ENCODE measurements at places on chromosomes 1 and 21.
A peak's percentile ranks its signal among the peaks of the same experiment; 100 is the strongest.

DNA sequence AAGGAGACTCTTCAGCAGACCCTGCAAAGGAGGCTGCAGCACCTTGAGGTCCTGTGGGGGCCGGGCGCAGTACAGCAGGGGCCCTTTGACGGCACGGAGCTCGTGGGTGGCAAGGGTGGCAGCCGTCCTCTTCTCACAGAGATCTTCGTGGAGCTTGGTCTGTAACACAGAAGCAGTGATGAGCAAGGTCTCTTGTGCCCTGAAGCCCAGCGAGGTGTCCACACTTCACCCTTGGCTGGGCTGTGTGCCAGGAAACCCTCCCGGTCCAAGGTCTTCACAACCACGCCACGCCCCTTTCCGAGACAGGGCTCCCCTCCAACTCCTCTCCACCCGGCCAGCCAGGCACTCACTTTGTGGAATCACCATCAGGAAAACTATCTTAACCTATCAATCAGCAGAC, 11.3 kb downstream of the LRRC47 start:
- no peak for DNase-seq

GRCh38 chr1:192311281-192311680, 5.5 kb upstream of the RGS21 start:
- no peak for DNase-seq

DNA sequence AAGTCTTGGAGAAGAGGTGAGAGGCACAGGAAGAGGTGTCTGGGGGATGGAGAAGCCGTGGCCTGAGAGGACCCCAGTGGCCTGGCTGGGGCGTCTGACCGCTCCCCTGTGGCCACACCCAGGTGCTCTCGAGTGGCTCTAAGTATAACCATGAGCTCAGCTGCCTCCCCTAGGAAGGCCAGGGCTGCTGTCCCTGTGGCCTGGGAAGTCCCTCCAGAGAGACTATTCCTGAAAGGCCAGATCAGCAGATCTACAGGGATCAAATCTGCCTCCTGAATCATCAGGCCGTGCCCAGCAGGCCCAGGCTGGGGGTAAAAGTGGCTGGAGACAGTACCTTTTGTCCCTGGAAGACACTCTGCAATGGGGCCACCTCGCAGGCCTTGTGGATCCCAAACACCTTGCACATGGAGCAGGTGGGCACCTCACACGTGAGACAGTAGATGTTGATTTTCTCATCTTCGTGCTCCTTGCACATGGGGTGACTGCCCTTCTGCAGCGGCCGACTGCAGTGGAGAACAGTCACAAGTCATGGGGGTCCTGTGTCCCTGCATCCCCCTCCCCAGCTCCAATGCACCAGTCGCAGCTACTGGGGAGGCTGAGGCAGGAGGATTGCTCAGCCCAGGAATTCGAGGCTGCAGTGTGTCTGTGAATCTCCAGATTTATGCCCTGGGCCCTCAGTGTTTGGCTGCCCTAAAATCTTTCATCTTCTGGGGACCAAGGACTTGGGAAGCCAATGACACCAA, 6.4 kb downstream of the TRIM63 start:
- no peak for DNase-seq

- DNase-seq: no peak
Measured at GRCh38 chr1:47950471-47950870, 46.7 kb downstream of the TRABD2B start.

DNA sequence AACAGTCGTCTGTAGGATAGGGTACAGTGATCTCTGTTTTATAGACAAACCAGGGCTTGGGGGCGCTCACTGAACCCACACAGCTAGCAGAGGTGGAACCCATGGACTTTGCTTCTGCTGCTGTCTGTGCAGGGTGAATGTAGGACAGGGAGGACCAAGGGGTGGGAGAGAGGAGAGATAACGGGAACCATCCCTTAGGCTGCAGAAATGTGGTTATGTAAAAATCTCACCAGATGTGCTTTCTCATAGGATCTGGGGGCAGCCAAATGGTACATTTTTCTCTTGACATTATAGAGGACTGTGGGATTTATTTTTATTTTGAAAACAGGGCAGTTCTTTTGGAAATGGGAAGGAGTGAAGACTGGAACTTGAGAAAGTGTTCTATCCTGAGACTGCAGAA, 8.7 kb downstream of the NFASC start:
- DNase-seq: no peak

- DNase-seq: peak; percentile 9
Measured at GRCh38 chr1:6246497-6247467, 2.8 kb downstream of the HES3 start.

GRCh38 chr1:89608319-89608983, 24.5 kb upstream of the LRRC8C start:
- DNase-seq: no peak

DNA sequence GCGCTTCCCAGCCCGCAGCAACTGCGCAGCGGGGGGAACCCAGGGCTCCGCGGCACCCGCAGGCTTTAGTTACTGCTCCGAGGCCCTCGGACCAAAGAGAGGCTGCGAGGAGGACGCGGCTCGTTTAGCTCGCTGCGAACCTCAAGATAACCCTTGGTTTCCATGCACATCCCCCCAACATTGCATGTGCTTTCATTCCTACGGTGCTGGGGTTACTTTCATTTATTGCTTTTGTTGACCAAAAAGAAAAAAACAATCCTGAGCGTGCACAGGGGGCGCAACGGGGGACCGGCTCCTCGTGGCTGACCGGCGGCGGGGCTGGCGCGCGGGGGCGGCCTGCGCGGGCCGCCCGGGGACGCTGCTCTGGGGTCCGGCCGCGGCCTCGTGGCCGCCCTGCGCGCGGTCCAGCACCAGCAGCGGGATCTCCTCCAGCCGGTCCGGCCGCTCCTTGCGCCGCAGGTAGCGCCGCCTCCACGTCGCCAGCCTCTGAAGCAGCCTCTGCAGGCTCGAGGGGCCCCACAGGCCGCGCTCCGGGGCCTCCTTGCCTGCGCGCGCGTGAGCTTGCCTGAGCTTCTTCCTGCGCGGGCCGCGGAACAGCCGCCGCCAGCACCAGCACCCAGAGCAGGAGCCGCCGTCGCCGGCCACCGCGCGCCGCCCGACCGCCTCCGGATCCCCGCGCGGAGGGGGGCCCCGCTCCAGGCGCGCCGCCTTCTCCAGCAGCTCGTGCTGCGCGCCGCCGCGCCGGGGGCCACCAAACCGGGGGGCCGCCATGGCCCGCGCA, 77.4 kb downstream of the DESI2 start:
- DNase-seq: no peak

DNA sequence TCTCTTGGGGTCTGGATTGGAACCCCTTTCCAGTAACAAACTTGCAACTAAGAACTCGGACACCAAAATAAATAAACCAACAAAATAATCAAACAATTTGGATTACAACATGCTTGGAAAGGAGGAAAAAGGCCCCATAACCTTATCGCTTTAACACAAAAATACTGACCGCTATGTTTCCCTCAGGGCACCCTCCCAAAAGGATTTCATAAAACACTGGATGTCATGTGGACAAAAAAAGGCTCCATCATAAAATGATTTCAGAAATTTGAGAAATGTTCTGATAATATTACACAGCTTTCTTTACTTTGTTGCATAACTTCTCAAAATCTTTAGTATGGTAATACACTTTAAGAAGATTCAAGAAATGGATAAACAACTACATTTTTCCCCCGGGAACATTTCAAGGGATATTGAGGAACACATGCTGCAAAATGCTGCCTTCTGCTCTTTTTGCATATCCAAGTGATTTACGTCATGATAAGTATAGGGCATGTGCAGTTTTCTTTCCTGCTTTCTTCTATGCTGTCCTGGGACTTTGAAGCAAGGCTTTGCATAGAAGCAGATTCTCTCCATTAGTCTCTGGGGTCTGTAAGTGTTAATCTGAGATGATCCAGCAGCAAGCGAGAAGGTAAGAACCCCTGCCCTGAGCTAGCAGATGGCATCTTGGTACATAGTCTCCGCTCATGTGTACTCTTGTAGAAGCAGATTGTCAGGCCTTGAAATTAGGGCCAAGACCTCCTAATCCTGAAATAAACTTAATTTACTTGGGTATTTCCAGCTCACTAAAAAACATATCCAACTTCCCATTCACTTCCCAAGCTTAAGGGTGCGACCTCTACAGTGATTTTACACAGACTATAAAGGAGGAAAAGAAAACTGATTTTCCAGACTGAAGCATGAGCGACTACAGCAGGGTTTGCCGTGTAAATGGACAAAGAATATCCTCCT, 85.5 kb upstream of the KIAA0040 start:
- peak; percentile 3 for DNase-seq

- no peak for DNase-seq
Measured at GRCh38 chr1:231424950-231425805, 3.1 kb upstream of the EGLN1 start.

DNA sequence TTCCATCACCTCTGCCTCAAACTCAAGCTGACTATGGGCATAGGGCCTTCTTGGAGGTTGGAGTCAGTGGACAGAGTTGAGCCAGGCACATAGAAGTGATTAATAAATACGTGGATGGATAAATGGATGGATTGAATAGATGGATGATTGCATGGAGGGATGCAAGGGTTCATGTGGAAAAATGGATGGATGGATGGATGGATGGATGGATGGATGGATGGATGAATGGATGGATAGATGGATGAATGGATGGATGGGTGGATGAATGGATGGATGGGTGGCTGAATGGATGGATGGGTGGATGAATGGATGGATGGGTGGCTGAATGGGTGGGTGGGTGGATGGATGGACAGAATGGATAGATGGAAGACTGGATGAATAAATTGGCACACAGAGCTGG, 40.1 kb upstream of the ZBTB40 start:
- DNase-seq: no peak

- DNase-seq: peak; percentile 28
Measured at GRCh38 chr1:150561974-150562445, 12.8 kb downstream of the ADAMTSL4 start.

DNA sequence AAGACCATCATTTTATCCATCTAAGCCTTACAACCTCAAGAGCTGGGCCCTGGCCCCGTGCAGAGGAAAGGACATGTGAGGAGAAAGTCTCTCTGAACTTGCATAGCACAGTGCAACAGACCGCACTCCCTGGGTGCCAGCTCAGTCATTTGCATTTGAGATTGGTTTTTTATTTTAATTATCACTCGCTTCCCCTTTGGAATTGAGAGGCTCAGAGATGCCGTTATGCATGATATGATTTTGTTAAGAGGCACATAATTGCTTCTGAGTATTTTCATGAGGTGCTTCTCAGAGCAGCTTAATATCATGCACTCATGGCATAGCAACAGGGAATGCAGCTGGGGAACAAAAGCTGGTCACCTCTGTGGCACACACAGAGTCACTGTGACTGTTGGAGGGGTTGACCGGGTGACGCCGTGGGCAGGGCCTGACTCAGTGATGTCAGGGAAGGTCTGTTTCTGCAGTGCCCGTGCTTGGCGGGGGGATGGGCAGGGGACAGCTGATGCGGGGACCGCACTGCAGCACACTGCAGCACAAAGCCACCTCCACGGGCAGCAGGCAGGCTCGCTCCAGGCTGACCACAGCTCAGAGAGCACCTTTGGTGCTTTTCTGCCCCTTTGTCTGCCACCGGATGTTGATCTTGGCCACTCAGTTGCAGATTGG, 43.2 kb upstream of the VAMP3 start:
- peak; percentile 46 for DNase-seq

DNA sequence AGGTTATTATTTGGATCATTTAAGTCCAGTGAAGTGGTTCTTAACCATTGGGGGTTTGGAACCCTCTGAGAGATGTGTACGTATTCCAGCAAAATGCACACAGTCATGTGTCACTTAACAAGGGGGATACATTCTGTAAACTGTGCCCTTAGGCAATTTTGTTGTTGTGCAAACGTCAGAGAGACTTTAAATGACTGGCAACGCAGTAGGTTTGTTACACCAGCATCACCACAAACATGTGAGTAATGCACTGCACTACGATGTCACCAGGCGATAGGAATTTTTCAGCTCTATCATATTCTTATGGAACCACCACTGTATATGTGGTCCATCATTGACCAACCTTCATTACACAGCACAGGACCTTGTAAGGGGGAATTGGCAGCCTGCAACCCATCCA, 11.9 kb downstream of the AHCYL1 start:
- no peak for DNase-seq

- DNase-seq: no peak
Measured at GRCh38 chr21:44854391-44854663, 19.2 kb downstream of the PTTG1IP start.

GRCh38 chr1:208180421-208180820, 63.8 kb downstream of the PLXNA2 start:
- DNase-seq: no peak

GRCh38 chr21:45029948-45030681, 44.3 kb upstream of the ADARB1 start:
- no peak for DNase-seq

- DNase-seq: no peak
Measured at GRCh38 chr1:162639718-162640117, 7.5 kb downstream of the DDR2 start.

All from cerebellar nuclear complex (tissue), 1 donor.